ENCODE measurements at places on chromosomes 16 and 17. TPM values are rescaled to one million over a fixed set of nuclear protein-coding genes. Genes with fewer than 3 reads are reported as not detected.

Gene KLHL10
- 0.43 TPM for polyA plus RNA-seq

Gene PERCC1
- polyA plus RNA-seq, result not detected

Gene CCL18
- polyA plus RNA-seq, result not detected

Gene KIF2B
- polyA plus RNA-seq, result not detected

Gene RUNDC3A
- 1.7 TPM for polyA plus RNA-seq

DNA sequence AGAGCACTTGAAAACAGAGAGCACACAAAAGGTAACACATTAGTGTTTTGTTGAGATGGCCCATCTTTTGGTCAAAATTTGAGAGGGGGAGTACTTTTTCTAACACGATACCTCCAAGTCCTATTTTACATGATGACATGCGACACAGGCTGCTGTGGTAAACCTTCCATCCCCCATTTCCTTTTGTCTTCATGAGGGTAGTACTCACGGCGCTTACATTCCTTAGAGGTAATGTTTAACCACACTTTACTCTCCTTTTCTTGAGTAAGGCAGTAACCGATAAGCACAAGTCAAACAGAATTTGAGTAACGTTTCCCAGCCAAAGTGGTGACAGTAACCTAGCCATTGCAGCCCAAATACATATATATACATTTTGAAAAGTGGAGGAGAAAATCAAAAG, 35.8 kb upstream of the PITPNM3 start:
- DNase-seq, result no peak

- DNase-seq, result no peak
Observed at GRCh38 chr17:8101721-8102120, 14.2 kb upstream of the ALOX12B start.

DNA sequence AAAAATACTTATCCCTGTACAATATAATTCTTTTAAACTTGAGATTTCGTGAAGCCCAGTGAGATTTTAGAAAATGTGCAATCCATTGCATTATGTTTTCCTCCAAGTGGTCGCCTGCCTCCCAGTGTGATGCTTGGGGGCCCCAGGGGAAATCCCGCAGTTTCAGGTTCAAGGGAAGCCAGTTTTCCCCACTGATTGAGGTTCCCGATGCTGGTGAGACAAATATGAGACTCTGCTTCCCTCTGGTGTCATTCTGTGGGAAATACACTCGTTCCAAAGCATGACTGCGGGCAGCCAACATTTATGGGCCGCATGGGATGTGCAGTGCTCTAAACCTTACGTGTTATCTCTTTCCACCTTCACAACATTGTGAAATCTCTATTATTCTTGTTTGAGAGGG, 200.8 kb downstream of the PRKCB start:
- DNase-seq, result peak; percentile 49

GRCh38 chr17:43024407-43025289, at the start of gene RND2:
TSS of gene RND2 (plus strand) at chr17:43025231. CDS start at chr17:43025348, 117 bp downstream.
- DNase-seq, result peak; percentile 93

GRCh38 chr17:81994593-81995462, 17.4 kb downstream of the ASPSCR1 start:
- no peak for DNase-seq

DNA sequence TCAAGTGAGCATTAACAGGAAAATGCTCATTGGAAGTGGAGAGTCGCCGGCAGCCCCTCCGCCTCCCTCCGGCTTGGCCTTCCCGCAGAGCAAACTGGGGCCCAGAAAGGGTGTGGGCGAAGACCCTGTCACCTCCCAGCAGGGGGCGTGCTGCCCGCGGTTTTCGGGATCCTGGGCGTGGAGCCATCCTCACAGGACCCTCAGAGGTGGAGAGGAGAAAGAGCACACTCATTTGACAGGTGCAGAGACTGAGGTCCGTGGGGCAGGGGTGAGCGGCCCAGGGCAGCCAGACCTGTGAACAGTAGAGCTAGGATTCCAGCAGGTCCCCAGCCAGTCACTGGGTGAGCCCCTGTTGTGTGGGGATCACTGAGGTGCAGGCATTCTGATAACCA, 1002.9 kb downstream of the KCNJ18 start:
- DNase-seq, result no peak

DNA sequence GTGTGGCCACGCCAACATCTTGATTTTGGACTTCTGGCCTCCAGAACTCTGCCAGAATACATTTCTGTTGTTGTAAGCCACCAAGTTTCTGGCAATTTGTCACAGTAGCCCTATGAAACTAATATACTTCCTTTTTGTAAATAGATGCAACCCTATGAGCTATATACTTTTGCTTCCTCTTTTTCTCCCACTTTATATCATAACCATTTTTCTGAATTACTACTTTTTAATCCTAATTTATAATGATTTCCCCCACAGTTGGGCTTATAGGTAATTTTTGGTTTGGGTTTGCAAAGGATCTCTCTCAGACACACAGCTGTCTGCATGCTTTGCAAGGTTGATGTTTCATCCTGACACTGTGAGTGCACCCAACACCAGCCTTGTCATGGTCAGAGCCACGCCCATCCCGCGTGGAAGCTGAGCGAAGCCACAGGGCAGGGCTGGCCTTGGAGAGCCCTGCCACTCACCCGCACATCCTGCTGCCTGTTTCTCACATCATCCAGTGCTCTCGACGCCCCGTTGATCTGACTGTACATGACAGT, 5.8 kb downstream of the TRIM25 start:
- DNase-seq, result no peak

DNA sequence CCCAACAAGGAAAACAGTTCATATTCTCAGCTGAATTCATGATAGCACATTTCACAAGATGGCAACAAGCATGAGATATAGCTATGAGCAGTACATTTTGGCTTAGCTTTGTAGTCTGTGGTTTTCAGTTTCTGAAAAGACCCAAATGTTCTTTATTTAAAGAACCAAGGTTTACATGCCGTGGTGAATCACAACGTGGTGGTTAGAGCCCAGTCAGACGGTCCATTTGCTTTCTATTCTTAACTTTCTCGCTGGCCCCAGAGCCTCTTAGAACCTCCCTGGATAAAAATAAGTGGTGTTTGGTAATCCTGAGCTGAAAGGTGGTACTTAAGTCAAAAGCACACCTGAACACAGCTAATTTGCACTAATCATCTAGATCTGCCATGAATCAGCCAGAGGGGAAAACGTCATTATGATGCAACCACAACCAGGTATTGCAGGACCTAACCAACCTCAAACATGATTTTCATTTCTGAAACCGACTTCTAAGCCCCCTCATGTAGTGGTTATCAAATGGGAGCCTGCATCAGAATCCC, 18.6 kb upstream of the HAPSTR1 start:
- peak; percentile 71 for DNase-seq

DNA sequence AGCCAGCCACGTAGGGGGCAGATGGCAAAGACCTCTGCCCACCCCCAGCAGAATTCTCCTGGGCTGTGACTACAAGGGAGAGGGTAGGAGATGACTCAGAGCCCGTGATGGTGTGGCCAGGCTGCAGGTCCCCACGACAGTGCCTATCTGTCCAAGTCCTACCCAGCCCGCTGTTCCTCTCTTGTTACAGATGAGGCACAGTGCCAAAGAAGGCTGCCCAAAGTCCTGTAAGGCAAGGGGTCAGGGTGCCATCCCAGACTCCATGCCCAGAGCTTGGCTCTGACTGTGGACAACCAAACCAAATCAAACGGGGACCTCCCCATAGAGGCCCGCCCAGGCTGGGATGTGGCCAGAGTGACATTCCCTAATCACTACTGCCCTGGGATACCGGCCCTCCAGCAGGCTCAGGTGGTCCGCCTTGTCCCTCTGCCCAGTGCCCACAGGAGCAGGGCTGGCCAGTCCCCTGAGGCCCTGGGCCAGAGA, 12.6 kb upstream of the BCAR1 start:
- DNase-seq, result no peak

DNA sequence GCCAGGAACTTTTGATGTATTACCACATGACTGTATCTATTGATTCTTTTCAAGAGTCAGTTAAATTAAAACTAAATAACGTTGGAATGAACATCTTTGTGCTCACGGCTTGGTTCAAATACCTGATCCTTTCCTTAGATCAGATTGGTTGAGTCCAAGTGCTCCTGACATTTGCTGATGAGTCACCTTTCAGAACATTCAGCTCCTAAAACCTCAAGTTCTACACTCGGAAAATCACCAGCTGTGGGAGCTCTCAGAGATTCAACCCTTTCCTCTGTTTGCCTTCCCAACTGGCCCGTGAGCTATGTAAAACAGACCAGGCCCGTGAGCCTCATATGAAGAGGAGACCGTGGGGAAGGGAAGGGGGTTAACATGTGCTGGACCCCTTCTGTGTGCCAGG, 68.1 kb downstream of the RTN4RL1 start:
- DNase-seq, result no peak

DNA sequence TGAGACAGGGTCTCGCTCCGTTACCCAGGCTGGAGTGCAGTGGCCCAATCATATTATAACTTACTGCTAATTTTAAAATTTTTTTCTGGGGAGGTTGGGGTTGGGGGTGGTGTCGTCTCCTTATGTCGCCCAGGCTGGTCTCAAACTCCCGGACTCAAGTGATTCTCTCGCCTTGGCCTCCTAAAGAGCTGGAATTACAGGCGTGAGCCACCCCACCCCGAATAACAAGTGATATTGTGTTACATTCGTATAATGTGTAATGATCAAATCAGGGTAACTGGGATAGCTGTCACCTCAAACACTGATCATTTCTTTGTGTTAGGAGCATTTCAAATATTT, 16.2 kb upstream of the KPNA2 start:
- peak; percentile 8 for DNase-seq

- no peak for DNase-seq
Observed at GRCh38 chr17:37706446-37706845, 38.4 kb downstream of the HNF1B start.

DNA sequence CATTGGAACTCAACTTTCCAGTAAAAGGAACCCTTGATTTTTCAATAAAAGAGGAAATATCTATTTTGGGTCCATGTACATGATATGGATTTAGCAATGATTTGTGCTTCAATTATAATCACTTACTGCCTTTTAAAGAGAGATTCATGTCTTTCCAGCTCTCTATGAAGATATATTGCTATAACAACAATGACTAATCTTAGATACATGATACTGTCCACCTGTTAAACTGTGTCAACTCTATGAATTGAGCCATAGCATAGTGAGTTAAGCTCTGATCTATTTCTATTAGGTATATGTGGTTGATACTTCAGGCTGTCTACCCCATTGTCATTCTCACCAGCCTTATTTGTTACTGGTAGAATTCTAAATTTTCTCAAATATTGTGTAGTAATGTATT, 15.0 kb upstream of the MPHOSPH6 start:
- DNase-seq, result no peak

GRCh38 chr16:88067530-88068411, 116.5 kb downstream of the BANP start:
- no peak for DNase-seq

DNA sequence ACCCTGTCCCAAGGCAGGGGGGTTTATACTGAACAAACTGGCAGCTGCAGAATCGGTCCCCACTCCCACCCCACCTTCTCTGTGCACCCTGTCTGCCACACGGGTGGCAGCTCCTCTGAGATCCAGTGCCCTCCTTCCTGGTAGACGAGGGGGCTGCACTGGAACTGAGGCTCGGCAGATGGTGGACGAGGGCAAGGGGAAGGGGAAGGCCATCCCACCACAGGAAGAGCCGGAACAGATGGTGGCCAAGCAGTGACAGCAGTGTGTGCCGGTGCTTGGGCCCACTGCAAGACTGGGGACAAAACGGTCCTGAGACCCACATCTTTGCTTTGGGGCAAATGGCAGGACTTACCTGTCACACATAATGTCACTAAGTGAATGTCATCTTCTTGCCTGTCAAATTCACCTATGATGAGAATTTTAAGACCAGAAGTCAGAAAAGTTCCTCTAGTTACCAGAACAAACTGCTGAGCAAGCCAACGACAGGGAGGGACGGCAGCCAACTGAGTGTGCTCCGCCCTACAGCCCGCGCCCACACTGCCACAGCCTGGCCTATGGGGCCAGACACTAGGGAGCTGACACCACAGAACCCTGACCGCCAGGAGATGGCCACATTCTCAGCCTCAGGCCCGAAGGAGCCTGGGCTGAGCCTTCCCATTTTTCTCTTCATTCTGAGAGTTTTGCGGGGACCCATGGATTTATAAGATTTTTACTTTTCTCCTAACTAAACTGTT, 14.4 kb downstream of the NTAN1 start:
- peak; percentile 73 for DNase-seq

GRCh38 chr17:76063875-76064546, 8.3 kb downstream of the SRP68 start:
- no peak for DNase-seq

DNA sequence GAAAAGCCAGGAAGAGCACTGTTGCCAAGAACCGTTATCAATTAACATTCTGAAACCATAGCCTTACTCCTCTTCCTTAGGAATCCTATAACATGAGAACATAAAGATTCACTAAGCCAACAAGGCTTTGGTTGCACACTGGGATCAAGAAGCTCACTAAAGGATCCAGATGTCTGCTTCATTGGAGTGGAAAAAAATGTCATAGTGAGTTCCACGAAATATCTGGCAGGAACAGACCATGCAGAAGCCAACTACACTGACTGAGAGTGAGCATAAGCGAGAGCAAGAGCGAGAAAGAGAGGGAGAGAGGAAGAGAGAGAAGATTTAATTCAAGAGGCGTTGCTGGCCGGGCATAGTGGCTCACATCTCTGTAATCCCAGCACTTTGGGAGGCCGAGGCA, 13.4 kb upstream of the MEIOC start:
- DNase-seq, result peak; percentile 96

DNA sequence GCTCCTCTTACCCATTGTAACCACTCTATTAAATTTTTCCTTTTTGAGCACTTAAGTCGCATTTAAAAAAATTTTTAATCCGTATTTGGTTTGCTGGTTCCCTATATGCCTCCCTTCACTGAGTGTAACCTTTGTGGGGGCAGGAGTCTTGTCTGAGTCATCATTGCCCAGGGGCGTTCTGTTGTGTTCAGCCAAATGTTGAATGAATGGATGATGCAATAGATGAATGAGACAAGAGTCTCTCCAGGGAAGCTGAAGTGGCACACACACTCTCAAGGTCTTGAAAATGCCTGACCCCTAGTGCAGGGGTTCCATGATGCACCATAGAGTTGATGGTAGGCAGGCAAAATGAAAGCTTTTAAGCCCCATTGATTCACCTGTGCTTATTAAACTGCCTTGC, 123.0 kb upstream of the RBFOX1 start:
- DNase-seq, result no peak

- DNase-seq, result no peak
Observed at GRCh38 chr16:61419791-61420190, 616.4 kb downstream of the CDH8 start.

DNA sequence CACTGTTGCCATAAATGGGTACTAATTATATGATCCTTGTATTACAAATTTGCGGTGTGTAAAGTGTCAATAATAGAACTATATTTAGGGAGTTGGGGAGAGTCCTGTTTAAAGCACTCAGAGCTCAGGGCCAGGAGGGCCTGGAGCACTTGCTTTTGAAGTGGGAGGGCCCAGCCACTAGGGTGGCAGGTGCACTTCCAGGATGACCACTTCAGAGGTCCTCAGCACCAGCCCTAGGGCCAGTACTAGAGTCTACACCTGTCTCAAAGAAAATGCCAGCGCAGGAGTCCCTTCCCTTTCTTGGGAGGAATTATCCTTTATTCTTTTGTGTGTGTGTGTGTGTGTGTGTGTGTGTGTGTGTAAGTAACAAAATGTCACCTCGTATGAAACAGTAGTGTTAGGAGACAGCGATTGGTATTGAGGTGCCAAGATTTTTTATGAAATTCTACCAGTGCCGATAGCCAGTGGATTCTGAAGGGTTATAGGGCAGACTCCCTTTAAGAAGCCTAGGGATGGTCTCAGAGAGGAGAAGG, 31.9 kb downstream of the MYO18A start:
- DNase-seq, result no peak

Data from muscle of back (tissue), 13 donors.